ENCODE measurements at places on chromosomes 5 and 9.

GRCh38 chr5:123943151-123943550, 431.2 kb downstream of the CSNK1G3 start:
- no peak for DNase-seq

GRCh38 chr5:132221781-132222648, 5.6 kb downstream of the P4HA2 start:
- peak; percentile 29 for DNase-seq

DNA sequence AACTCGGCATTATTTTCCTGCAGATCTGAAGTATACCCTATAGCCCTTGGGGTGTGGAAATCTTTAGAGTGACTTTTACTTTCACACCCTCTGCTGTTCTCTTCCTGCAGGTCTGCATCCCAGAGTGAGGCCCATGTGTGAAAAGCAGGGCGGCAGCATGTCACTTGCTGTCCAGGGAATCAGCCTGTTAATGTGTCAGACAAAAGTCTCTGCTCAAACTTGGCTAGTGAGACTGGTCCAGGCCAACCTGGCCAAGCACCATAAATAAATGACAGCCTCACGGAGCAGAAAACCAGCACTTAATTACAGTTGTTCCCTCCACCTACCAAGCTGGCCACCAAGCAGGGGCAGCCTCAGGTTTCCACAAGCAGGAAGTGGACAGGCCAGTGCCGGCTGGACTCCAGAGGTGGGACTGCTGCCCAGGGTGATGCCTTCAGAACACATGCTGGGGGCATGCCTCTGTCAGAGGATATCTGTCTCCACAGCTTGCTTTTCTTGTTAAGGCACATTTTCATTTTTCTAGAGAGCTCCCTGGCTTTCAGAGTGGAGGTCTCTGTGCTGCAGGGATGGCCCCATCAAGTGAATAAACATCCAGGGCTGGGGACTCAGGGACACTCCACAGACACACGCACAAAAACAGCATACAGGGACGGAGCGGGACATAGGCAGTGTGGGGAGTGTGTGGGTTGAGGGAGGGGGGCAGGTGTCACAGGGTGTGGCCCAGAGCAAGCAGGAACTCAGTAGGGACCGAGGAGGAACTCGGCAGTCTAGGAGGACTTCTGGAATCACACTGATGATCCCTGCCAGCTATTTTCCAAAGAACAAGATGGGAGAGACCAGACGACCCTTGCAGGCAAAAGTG, 243.8 kb upstream of the IRX1 start:
- DNase-seq: no peak

GRCh38 chr5:165903835-165904234, 2387.6 kb upstream of the WWC1 start:
- no peak for DNase-seq

- DNase-seq: no peak
Measured at GRCh38 chr5:76084496-76085242, 1.5 kb downstream of the SV2C start.

GRCh38 chr9:126149661-126150060, 177.0 kb upstream of the MVB12B start:
- no peak for DNase-seq

GRCh38 chr5:158354958-158355357, 496.0 kb upstream of the CLINT1 start:
- no peak for DNase-seq

Measured in ascending aorta (tissue), 2 donors.